ENCODE measurements at places on chromosomes 6 and 20. TPM values are rescaled to one million over a fixed set of nuclear protein-coding genes. Genes with fewer than 3 reads are reported as not detected.

Gene SIM1
- not detected for total RNA-seq

Gene MCCD1
- total RNA-seq: not detected

Gene BMP7
- not detected for total RNA-seq

Gene ARG1
- total RNA-seq: not detected

Gene PSORS1C2
- total RNA-seq: not detected

Gene BTN2A1
- total RNA-seq: 10.2 TPM

Gene ACTL10
- 3.0 TPM for total RNA-seq
